ENCODE measurements at places on chromosomes 3 and 15.

DNA sequence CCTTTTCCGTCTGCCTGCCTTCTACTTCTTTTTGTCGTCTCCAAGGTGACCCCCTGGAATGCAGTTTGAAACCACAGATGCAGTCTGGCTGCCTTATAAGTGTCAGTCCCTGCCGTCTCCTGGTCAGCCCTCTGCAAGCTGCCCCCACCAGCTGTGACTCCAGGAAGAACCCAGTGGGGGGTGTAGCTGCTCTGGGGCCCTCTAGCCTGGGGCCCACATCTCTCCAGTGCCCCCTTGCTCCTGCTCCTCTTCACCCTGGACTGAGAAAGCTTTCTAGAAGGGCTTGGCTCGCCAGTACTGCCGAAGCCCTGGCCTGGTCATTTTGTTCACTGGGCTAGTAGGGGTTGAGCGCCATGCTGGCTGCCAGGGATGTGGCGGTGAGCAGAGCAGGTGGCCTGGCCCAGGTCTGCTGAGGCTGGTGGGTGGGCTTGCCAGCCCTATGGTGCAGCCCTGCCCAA, 21.3 kb downstream of the SYNM start:
- no peak for DNase-seq

DNA sequence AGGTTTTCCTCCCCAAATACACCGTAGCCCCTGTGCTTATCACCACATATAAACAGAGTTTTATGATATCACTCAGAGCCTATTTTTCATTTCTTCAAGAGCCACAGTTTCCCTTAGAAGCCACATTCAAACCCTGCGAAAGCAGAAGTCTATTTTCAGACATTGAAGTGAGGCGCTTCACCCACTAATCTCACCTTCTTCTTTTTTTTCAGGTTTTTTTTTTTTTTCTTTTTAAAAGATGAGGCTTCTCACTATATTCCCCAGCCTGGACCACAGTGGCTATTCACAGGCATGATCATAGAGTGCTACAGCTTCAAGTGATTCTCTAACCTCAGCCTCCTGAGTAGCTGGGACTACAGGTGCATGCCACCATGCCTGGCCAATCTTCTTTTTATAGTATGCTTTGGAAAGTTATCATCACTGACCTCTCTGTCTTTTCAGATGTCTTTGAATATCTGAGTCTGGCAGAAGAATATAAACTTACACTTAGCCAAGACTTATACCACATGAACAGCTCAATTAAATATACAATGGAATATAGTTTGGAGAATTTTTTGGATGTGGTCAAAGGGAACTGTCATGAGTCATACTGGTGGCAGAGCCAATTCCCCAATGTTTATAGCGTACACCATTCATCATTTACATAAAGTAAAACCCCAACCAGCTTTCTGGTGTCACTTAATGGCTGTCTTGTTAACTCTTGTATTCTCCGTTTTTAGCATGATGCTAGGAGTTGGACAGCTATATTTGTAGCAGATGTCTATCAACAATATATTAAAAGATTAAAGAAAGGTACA, 59.7 kb upstream of the CCDC50 start:
- no peak for DNase-seq

- DNase-seq: no peak
These were observed 35.3 kb upstream of the BBX start for GRCh38 chr3:107487490-107487889.

GRCh38 chr3:195467641-195468390, 25.0 kb upstream of the ACAP2 start:
- DNase-seq: no peak

DNA sequence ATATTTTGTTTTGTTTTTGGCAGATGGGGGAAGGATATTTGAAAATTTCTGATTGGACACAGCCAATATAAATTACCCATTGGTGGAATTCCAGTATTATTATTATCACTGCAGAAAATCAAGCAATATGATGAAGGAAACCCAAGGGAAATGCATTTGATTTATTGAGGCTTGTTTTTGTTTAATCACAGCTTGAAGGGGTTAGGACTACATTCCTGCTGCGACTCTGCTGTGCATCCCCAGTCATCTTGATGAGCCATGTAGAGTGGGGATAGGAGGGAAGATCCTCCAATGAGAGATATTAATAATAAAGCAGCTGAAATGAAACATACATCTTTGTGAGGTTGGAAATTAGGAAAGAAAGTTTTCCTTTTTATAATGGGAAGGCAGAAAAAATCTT, 208.6 kb downstream of the GAP43 start:
- DNase-seq: no peak

- no peak for DNase-seq
These were observed 97.6 kb downstream of the TPRG1 start for GRCh38 chr3:189269365-189269764.

- DNase-seq: no peak
These were observed 13.5 kb upstream of the GRAMD1C start for GRCh38 chr3:113825090-113825489.

- DNase-seq: no peak
These were observed 178.6 kb downstream of the KCNAB1 start for GRCh38 chr3:156298938-156299337.

DNA sequence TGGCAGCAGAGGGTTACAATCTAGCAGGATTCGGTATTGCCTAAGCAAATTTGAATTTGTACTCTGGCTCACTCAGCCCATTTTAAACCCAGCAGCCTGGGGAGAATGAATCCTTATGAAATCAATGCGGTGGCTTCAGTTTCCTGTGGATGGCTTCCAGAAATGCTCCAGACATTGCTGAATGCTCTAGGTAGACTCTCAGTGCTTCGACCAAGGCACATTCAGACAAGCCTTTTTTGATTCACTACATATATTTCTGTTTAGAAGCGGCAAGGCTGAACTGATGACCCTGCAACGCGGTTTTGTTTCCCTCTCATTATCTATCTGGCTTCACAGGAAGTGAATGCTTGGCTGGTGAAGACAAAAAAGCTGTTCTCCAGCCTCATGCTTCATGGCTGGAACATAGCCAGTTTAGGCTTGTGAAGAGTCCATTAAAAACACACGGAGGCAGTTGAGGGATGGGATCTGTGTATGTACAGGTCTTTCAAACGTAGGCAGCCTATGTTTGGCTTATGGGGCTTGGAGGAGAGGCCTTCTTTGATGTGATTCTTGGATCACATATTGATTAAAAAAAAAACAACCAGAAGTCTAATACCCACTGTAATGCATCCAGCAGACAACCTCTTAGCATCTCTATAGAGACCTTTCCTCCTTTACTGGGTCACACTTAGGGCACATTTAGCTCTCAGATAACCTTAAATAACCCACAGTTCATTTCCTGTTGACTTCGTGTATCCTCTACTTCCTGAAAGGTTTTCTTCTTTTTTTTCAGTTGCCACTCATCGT, 400.2 kb upstream of the TBL1XR1 start:
- peak; percentile 32 for DNase-seq

- no peak for DNase-seq
These were observed 193.4 kb upstream of the UBE2E1 start for GRCh38 chr3:23612296-23612891.

DNA sequence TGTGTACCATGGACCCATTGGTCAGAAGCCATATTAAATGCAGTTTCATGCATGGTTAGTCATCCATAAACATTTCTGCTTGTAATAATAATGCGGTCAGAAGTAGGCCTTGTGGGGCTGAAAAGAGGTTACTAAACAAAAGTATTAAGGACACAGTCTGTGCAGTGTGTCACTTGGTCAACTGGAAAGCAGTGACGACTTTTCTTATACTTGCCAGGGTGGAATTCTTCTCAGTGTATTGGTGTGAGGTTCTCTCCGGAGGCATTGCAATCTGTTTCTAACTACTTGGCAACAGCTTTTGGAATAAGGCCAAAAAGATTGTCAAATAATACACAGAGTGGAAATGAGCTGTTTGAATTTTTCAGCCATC, 46.8 kb downstream of the CHL1 start:
- DNase-seq: no peak

GRCh38 chr15:73838831-73839426, 34.4 kb upstream of the TBC1D21 start:
- DNase-seq: no peak

All from activated CD4-positive, alpha-beta T cell treated with anti-CD3 and anti-CD28 coated beads, Interleukin-2, amount 50 U/mL, for 48 hours (primary cell).